ENCODE measurements at places on chromosomes 1 and 21.

DNA sequence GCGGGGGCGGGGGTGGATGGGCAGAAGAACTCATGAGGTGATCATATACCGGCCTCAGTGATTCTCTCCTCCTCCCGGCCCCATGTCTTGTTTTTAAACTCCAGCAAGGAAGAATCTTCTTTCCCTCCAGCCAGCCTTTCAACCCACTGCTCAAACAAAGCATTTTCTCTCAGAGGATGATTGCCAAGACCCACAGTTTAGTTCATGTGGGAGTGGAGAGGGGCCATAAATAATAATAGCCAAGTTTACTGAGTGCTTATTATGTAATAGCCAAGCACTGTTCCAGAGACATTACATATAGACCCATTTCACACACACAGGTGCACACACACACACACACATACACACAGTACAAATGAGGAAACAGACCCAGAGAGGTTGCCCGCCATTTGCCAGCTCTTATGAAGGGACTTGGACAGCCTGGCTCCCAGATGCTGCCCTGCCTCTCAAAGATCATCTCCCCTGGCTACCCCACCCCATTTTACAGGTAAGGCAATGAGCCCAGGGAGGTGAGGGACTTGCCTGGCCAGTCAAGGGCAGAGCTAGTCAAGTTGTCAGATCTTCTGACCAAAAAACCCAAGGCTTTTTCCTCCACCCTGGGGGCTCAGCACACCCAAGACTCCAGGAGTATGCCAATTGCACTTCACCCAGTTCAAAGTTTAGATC, 18.0 kb upstream of the BCAR3 start:
- no peak for DNase-seq

DNA sequence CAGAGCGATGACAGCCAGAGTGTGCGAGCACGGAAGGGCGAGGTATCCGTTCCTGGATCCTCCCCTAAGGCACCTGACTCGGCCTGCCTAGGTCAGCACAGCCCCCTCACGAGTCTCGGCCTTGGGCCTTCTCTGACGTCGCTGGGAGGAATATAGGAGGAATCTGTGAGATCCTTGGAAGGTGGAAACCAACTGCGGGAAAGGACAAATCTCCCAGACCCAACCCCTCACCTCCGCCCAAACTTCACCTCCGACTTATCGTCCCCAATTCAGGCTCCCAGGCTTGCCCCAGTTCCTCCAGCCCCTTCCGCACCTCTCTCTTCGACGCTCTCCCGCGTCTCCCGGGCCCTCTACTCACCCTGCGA, 494 bp downstream of the APH1A start:
- DNase-seq, result no peak

DNA sequence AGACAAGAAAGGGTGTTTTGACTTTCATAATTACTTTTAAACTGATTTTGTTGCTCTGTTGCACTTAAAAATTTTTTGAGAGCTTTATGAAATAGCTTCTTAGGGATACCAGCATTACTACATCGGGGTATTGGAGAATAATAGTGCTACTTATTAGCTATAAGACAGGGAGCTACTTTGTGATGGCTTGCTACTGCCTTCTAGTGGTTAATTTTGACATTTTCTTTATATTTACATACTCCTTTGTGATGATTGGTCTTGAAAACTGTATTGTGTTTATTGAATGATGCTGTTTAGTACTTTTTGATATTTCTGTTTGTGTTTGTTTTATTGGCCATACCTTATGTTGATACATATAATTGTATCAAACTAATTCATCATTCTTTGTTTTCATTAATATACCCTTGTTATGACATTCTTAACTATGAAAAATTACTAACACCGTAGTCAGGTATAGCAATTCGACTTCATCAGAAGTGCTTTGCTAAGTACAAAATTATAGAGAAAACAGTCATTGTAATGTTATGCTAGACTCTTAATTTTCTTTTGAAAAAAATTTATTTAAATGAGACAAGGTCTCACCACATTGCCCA, 85.5 kb downstream of the CLIC4 start:
- DNase-seq, result peak; percentile 37

DNA sequence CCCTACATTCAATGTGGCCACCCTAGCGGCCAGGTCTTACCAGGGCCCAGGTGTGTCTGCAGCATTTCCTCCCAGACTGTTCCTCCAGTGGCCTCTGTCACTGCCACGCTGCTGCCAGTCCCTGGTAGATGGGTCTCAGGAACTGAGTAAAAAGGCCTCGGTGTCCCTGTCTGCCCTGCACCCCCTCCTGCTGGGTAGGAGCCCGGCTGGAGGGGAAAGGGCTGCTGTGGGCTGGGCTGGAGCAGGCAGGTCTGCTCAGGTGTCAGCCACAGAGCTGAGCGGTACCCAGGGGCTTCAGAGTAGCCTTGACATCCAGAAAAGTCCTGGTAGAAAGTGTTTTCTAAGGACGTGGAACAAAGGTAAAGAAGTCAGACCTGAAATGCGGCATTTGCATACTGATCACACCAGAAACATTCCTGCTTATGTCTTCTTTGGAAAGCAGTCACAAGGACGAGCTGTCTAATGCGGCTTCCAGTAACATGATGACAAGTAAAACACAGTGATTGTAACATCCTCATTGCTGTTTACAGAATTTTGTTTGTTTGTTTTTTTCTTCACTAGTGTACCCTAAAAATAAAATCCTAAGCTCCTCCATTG, 32.6 kb downstream of the SEC16B start:
- no peak for DNase-seq

GRCh38 chr1:181783208-181783607, 278.3 kb downstream of the ZNF648 start:
- no peak for DNase-seq

All from AG09309 (cell line).